Left ventricle myocardium inferior (tissue), 1 donor: ENCODE measurements at places on chromosomes 2 and 18.

GRCh38 chr18:2916184-2916583 lies 69.4 kb downstream of the EMILIN2 start:
- DNase-seq, result no peak

- DNase-seq, result no peak
These were observed 40.9 kb downstream of the TMEM247 start for GRCh38 chr2:46520130-46520711.

- no peak for DNase-seq
These were observed 57.2 kb downstream of the LBH start for GRCh38 chr2:30288561-30288960.

- no peak for DNase-seq
These were observed 43.9 kb downstream of the ACVR2A start for GRCh38 chr2:147888680-147889079.

- DNase-seq, result no peak
These were observed 62.6 kb upstream of the ST6GAL2 start for GRCh38 chr2:106948540-106948939.

DNA sequence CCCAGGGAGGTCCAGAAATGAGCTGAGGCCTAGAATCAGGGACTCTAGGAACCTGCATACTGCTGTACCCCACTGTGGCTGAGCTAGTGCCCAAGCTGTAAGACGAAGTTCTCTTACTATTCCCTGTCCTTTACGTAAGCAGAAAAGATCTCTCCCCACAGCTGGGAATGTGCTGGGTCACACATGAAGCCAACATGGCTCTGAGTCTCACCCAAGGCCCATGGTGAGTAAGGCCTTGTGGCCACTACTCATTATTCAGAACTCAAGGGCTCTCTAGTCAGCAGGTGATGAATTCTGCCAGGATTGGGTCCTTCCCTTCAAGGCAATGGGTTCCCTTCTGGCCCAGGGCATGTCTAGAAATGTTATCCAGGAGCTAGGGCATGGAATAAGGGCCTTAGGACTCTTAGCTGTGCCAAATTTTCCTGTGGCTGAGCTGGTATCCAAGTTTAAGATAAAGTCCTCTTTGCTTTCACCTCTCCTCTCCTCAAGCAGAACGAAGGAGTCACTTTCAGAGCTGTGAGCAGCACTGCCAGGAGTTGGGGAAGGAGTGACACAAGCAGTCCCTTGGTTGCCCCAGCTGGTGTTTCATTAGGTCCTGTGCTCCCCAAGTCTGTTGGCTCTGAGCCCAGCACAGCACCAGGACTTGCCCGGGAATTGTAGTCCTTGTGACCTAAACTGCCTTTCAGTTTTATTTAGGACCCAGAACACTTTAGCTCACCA lies 707.6 kb downstream of the SLC4A3 start:
- DNase-seq, result no peak

DNA sequence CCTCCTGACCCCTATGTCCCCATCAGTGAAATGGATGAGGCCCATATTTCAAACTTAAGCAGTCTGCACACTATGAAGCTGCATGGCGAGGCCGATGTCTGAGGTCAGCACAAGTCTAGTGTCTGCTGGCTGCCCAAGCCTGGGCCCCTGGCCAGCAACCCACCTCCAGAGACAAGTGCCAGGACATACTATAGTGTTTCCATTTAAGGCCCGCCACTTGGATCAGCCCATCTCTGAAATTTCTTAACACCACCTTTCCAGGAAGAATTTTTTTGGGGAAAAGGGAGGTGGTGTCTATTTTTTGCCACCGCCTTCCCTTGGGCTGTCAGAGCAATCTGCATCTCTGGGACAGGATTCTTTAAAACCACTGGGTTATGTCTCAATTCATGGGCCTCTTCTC lies 1.8 kb downstream of the ACVR1 start:
- DNase-seq, result peak; percentile 31

GRCh38 chr18:79610461-79611039 lies 69.1 kb upstream of the CTDP1 start:
- DNase-seq, result no peak

DNA sequence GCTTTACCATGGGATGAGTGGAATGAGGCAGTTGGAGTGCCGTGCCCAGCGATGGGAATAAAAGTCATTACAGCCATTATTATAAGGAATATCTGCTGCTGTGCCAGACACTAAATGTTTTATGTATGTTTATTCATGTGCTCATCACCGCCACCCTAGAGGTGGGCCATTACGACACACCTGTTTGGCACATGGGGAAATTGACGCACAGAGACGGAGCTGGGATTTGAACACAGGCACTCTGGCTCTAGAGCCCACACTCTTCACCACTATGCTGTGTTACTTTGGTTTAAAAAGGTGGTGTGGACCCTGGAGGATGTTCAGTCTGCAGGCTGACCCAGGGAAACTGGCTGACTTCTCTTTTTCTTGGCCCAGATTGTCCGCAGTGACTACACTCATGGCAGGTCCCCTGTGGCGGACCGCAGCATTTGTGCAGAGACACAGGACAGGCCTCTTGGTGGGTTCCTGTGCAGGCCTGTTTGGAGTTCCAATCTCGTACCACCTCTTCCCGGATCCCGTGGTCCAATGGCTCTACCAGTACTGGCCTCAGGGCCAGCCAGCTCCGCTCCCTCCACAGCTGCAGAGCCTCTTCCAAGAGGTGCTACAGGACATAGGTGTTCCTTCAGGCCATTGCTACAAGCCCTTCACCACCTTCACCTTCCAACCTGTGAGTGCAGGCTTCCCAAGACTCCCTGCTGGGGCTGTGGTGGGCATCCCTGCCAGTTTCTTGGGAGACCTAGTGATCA lies 1.6 kb downstream of the TMEM177 start:
- DNase-seq, result no peak

- no peak for DNase-seq
These were observed 57.1 kb downstream of the ZFP36L2 start for GRCh38 chr2:43169099-43169945.

GRCh38 chr2:42069568-42069967 lies 21.7 kb downstream of the PKDCC start:
- DNase-seq, result no peak

- DNase-seq, result no peak
These were observed 50.9 kb downstream of the CACNB4 start for GRCh38 chr2:152047824-152048471.

- DNase-seq, result no peak
These were observed 188.7 kb upstream of the APCDD1 start for GRCh38 chr18:10265560-10266333.

DNA sequence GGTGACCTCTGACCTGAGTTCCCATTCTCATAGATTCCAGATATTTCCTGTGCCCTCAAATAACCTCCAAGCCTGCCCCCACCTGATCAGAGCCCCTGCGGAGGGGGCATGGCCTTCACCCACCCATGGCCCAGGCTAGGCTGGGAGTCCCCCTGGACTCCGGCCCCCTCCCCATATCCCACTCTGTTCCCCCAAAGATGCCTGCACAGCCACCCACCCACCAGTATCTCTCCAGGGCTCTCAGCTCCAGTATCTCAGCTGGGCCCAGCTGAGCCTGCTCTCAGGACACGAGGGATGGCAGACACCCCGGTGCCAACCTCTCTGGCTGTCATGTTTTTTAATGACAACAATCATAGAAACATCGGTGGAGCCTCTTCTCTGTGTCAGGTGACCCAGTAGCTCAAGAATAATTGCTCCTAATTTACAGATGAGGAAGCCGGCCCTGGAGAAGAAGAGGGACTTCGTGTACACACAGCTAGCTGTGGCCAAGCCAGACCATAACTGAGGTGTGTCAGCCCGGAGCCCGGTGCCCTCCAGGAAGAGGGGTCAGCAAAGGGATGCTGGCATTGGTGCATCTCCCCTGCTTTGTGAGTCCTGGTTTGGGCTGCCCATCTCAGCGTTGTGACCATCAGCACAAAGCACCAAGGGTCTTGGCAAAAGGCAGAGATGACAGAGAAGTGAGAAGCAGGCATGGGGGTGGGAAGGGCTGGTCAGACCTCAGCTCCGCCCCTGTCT lies 84.4 kb downstream of the SDC1 start:
- no peak for DNase-seq

- DNase-seq, result no peak
These were observed 438.9 kb downstream of the PTPRM start for GRCh38 chr18:8005870-8006569.

- peak; percentile 16 for DNase-seq
These were observed 62.0 kb upstream of the SLC35F5 start for GRCh38 chr2:113818382-113818951.
